ENCODE measurements at places on chromosomes 12 and 14. TPM values are rescaled to one million over a fixed set of nuclear protein-coding genes. Genes with fewer than 3 reads are reported as not detected.

METTL3 gene
- total RNA-seq: 41.7 TPM

VASH1 gene
- 8.3 TPM for total RNA-seq

CLBA1 gene
- 5.7 TPM for total RNA-seq

PLEKHH1 gene
- 0.11 TPM for total RNA-seq

ALX1 gene
- total RNA-seq: 0.11 TPM

SAMD15 gene
- 0.33 TPM for total RNA-seq

TROAP gene
- total RNA-seq: 1.5 TPM

PRH2 gene
- not detected for total RNA-seq

MSRB3 gene
- total RNA-seq: 47.9 TPM

BCL11B gene
- under 0.01 TPM for total RNA-seq

All from dermis lymphatic vessel endothelial cell (primary cell).